ENCODE measurements at places on chromosomes 16 and 17.

- no peak for DNase-seq
These were observed 34.6 kb upstream of the WSB1 start for GRCh38 chr17:27259356-27259755.

GRCh38 chr17:64627797-64628196 is 34.3 kb downstream of the SMURF2 start:
- no peak for DNase-seq

DNA sequence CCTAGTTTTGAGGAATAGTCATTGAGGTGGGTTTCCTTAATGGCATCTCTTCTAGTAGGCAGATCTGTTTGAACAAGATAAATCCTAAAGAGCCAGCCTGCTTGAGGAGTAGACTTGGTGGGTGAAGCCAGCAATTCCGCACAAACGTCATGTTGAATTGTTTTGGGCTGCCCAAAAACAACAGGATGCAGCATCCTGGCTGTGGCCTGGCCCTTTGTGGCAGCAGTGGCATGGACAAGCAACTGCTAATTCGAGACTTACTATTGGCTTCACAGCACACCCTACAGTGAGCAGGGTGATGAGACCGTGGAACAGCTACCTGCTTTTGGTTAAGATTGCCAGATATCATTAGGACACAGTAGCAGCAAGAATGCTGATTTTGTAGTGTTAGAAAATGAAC is 9.3 kb upstream of the VPS4A start:
- no peak for DNase-seq

GRCh38 chr17:66185862-66186261 is 6.1 kb downstream of the CEP112 start:
- DNase-seq = no peak

- DNase-seq = no peak
These were observed 851 bp upstream of the DPEP1 start for GRCh38 chr16:89612415-89613166.

GRCh38 chr16:2835638-2836493 is 5.8 kb downstream of the ZG16B start:
- DNase-seq = no peak

DNA sequence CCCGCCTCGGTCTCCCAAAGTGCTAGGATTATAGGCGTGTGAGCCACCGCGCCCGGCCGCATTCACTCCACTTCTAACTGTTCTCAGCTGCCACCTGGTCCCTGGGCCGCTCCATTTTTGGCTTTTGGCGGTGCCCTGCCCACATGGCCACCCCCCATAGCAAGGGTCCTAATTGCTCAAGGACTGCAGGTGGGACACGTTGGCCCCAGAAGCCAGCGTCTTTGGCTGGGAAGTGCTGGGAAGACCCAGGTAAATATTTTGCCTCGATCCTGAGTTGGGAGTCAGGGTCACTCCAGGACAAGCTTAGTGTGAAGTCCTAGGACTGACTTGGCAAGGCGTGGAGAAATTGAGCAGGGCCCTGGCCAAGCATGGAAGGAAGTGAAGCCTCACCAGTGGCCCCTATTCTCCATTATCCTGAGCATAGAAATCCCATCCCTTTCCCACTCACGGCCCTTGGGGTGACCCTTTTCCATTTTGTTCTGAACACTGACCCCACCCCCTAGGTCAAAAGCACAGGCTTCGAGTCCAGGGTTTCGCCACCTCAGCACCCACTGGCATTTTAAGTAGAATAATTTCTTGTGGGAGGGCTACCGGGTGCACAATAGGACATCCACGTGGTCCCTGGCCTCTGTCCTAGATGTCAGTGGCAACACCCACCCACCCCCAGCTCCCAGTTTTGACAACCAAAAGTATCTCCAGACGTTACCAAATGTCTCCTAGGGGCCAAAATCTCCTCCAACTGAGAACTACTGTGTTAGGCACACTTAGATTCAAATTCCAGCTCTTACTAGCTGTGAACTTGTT is 5.9 kb upstream of the WDR81 start:
- DNase-seq = no peak

DNA sequence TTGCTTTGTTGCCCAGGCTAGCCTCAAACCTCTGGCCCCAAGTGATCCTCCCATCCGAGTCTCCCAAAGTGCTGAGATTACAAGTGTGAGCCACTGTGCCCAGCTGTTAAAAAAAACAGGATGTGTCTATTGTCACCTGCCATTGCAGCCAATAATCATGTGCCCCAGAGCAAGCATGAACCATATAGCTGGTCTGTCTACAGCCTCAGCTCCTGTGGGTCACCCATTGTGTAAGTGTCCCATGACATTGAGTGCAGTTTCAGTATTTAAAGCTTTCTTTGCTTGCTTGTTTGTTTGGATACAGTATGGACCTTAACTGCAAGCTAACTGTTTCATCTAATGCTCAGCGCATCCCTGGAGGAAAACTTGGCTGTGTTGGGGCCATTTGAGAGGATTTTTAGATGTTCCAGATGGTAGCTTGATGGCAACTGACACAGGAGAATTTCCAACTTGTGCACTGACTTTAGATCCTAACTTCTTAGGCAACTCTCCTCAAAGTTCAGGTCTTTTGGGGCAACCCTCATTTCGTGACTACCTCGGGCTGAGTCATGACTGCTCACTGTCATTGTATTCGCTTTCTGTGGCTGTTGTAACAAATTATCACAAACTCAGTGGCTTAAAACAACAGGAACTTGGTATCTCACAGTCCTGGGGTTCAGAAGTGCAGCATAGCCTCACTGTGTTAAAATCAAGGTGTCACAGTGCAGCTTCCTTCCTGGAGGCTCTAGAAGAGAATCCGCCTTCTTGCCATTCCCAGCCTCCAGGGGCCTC is 30.3 kb upstream of the ADORA2B start:
- DNase-seq = no peak

- peak; percentile 85 for DNase-seq
These were observed at the start of gene CBX4 for GRCh38 chr17:79839356-79840268. CBX4 (minus strand) TSS chr17:79839440; CDS start chr17:79839251, 189 bp downstream.

GRCh38 chr17:67526700-67527099 is 149.6 kb downstream of the PITPNC1 start:
- DNase-seq = no peak

- no peak for DNase-seq
These were observed 31.9 kb downstream of the TENT4B start for GRCh38 chr16:50185005-50185505.

DNA sequence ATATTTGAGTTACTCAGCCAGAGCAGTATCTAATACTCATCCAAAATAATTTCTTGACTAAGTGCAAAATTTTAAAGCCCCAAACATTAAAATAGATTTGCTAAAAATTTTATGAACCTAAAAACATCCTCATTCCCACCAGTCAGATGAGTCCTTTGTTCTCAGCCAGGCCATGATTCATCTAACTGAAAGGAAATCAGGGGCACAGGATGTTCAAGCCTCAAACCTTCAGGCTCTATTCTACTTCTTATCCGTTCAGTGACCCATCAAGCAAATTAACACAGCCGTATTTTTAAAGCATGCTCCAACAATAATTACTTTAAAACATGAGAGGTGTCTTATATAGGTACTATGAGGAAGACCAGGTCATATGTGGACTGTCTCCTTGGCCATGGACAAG is 176.5 kb upstream of the MON1B start:
- DNase-seq = no peak

GRCh38 chr16:89374393-89374960 is 115.9 kb downstream of the ANKRD11 start:
- DNase-seq = peak; percentile 6

GRCh38 chr16:58124601-58124915 is 4.6 kb downstream of the CFAP20 start:
- no peak for DNase-seq

DNA sequence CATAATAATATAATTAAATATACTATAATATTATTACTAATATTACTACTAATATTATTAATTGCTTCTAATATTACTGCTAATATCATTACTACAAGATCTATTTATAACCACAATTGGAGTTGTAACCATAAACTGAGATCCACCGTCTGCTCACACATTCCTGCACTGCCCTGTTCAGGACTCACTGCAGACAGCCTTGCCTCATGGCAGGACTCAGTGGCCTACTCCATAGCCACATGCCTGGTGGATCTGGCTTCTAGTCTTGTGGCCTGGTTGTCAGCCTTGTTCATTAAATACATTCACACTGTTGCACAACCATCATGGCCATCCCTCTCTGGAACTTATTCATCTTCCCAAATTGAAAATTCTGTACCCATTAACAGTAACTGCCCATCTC is 48.0 kb downstream of the SRL start:
- DNase-seq = no peak

DNA sequence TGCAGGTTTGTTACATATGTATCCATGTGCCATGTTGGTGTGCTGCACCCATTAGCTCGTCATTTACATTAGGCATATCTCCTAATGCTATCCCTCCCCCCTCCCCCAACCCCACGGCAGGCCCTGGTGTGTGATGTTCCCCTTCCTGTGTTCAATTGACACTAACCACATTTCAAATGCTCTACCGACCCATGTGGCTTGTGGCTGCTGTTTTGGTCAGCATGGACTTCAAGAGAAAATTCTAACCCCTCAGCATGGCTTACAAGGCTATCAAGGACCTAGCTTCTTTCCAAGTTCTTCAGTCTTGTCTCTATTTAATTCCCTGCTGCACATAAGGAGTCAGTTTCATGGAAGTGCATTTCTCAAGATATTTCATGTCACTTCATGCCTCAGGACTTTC is 52.9 kb downstream of the MMD start:
- DNase-seq = no peak

GRCh38 chr17:7849130-7849750 is 5.6 kb upstream of the TMEM88 start:
- no peak for DNase-seq

DNA sequence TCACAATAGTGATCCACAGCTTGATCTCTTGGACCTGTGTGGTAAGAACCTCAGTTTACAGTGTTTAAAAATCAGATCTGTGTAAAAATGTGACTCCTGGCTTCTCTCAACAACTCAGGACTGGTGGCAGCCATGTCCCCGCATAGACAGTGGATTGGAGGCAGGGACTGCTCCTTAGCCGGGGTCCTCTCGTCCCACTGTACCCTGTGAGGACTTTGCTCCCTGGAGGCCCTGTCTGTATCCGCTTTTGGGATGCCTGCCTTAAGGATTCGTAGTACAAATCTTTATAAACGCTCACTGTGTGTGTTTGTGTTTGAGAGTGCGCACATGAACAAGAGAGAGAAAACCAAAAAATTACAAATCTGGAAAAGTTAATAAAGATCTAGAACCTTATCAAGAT is 142.5 kb downstream of the SNX29 start:
- DNase-seq = no peak

DNA sequence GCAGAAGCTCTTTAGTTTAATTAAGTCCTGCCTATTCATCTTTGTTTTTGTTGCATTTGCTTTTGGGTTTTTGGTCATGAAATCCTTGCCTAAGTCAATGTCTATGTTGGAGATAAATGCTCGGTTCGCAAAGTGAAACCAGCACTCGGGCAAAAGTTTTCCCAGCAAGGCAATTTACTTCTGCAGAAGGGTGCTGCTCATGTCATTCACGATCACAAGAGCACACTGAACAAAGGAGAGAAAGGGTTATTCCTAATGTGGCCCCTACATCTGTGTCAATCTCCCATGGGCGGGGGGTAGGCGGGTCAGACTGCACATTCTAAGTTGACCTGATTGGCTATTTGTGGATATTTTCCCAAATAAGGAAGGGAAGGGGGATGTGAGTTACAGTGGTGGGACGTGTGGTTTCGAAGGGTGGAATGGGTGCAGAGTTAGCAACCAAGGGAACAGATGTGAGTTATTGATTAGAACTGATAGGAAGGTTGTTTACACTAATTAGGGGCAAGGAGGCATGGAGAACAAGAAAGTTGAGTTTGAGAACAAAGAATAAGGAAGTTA is 23.0 kb downstream of the ATF7IP2 start:
- DNase-seq = no peak

GRCh38 chr16:77393955-77394354 is 40.9 kb downstream of the ADAMTS18 start:
- DNase-seq = no peak

GRCh38 chr17:81417879-81418709 is 22.8 kb downstream of the BAHCC1 start:
- no peak for DNase-seq

DNA sequence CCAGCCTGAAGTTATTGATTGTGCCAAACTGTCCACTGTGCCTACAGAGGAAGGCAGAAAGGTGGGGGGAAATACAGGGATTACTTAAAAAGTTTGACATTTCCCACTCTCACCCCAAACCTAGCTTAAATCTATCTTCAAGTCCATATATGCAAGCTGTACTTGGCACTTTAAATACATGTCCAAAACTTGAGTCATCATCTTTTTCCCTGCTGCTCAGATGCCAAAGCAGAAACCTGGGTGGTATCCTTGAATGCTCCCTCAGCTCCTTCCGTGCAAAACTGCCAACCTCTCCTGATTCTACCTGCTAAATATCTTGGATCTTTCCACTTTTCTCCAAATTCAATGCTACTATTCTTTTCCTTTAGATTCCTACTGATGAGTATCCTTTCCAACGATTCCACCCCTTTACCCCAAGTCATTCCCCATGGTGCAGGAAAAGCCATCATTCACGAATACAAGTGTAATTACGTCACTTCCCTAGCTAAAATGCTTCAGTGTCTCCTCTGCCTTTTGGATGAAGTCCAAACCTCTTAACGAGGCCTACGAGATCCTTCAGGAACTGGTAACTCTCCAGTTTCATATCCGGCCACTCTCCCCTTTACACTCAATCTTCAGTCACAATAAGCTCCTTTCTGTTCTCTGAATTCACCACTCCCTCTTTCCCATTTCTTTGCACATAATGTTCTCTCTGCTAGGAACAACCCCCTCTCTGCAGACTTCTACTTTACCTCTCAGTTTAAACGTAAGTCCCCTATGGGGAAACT is 9.3 kb downstream of the BECN1 start:
- DNase-seq = no peak

- DNase-seq = no peak
These were observed 56.0 kb upstream of the ENPP7 start for GRCh38 chr17:79674506-79675412.

GRCh38 chr17:41738077-41738800 is 3.8 kb upstream of the HAP1 start:
- peak; percentile 78 for DNase-seq

DNA sequence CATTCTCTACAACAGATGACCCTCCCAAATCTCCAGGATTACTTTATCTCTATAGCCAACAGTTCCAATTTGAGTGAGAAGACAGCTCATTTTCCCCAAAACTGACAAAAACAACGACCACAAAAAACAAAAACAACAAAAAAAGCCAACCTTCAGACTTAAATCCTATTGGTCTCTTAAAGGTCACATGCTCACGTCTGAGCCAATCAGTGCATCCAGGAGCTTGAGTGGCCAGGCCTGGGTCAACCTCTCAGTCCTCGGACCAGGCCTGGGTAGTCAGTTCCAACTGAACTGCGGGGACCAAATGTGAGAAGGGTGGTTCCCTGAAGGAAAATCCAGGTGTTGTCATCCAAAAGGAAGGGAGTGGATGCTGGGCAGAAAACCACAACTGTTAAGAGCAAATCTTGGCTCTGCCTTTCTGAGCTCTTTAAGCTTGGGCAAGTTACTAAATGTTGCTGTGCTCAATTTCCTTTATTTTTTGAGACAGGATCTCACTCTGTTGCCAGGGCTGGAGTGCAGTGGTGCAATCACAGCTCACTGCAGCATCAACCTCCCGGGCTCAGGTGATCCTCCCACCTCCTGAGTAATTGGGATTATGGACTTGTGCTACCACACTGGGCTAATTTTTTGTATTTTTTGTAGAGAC is 43.0 kb upstream of the MSI2 start:
- no peak for DNase-seq

- DNase-seq = no peak
These were observed 49.8 kb downstream of the WDR45B start for GRCh38 chr17:82598256-82599119.
